Cortex of kidney (tissue), 1 donor: ENCODE measurements at places on chromosomes 2 and 18.

- no peak for DNase-seq
Observed at GRCh38 chr18:52054324-52054723, 285.7 kb upstream of the DCC start.

- DNase-seq: no peak
Observed at GRCh38 chr2:127025359-127026166, 81.4 kb downstream of the BIN1 start.

- DNase-seq: no peak
Observed at GRCh38 chr2:30193104-30193681, 38.1 kb upstream of the LBH start.

- no peak for DNase-seq
Observed at GRCh38 chr2:63465633-63466032, 122.6 kb downstream of the WDPCP start.

DNA sequence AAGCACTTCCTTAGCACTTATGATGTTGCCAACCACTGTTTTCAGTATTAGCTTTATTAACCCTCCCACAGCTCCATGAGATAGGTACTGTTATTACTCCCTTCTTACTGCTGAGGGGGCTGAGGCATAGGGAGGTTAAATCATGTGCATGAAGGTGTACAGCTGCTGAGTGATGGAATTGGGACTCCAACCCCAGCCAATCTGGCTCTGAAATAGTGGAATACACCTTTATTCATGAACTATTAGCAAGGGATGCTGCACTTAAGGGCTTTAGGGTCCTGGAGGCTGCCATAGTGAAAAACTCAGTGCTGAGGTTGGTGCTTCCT lies 19.2 kb downstream of the SMARCAL1 start:
- no peak for DNase-seq

DNA sequence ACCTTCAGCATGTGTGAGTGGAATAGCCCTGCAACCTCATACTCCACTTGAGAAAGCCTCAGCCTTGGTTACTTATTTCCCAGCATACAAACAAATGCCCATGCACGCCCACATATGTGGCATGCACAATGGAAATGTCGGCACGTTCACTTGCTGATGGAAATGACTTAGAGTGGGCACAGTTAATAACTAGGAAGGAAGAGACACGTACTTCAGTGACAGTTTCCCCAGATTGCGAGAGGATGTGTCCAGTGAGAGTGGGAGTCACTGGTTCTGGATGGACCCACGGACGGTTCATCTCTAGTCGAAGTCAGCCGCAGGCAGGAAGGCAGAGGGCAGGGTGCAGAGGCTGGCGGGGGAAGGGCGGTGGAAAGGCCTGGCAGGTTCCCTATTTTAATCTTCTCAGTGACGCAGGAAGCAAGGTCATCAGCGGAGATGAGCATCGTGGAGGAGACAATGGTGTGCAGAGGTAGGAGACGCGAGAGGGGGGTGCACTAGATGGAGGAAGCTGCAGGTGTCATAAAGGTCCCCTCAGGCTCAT lies 350.7 kb upstream of the MYT1L start:
- DNase-seq: no peak

DNA sequence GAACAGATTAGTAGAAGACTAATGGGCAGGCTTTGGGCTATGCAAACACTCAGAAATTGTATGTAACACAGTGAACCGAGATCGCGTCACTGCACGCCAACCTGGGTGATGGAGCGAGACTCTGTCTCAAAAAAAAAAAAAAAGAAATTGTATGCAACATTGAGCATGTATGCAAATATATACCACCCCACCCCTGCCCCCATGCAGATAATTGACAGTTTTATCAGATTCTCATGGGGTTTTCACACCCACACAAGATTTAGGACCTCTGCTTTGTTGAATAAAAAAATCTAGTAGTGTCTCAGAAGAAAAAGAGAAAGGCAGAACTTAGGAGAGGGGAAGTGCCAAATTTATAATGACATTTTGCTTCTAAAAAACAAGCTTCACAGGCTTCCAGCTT lies 131.6 kb upstream of the FN1 start:
- no peak for DNase-seq

DNA sequence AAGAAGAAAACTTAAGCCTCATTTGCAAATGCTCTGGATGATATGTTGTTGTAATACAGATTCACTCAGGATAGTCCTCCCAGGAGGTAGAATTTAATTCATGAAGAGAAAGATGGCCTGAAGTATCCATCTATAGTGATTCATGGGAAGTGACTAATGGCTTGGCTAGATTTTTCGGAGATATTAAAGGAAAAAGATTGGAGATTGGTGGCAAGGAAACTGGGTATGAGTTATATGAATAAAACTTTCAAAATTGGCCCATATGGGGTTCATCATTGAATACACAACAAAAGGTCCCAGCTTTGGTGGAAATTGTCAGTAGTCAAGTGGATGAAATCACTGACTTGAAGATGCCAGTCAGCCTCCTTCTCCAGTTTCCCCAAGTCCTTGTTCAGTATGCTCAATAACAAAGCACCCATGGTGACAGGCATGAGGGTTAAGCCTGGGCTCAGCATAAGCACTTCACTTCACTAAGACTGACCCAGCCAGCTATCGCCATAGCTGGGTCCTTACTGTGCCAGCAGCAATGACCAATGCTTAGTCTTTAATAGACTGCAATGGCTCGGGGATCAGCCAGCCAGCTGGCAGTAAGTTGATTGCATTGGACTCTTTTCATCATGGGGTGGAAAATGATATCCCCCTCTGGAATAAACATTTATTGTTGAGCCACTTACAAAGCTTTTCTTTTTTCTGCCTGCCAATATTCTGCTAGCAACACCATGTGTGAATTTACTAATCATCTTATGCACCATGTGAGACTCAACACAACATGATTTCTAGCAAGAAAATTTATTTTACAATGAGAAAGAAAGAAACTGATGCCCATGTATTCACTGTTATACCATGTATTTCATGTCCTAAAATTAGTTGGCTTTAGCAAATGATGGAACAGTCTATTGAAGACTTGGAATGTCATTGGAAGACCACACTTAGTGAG lies 176.6 kb upstream of the TACR1 start:
- no peak for DNase-seq

DNA sequence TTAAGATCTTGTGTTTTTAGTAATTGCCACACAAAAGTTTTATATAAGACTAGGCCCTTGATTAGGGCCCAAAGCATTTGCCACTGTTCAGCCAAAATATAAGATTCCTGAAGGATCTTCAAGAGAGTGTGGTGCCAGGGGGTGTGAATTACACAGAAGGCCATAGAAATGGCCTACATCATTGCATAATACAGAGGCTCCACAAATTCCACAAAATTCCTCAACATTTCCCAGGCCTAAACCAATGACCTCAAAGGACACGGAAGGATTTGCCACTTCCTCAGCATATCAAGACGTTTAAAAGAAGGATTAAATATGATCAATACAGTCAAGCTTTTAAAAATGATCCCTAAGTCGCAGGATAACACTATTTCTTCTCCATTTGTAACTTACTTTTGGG lies 24.1 kb downstream of the COL6A3 start:
- no peak for DNase-seq

GRCh38 chr2:28369358-28369757 lies 23.3 kb upstream of the FOSL2 start:
- no peak for DNase-seq

DNA sequence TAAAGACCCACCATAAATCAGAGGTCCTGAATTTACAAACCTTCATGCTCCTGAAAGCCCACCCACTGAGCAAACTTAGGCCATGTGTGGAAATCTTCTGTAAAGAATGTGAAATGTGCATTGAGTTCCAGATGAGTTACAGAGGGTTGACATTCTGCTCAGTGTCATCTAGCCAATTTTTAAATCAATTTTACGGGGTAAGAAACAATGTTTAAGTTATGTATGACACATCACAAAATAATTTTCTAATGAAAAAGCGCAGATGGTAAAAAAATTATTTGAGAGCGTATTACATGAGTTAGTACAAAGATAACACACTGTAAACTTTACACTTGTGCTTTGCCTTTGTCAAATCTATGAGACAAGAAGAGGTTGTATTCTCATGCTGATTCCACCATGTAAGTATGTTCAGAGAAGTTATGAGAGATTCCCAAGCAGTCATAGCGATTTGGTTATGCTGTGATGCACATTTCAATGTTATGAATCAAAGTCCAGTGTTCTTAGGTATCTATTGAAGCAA lies 446.3 kb downstream of the ADCYAP1 start:
- DNase-seq: no peak

GRCh38 chr2:164794432-164795231 lies 47.0 kb downstream of the COBLL1 start:
- no peak for DNase-seq

DNA sequence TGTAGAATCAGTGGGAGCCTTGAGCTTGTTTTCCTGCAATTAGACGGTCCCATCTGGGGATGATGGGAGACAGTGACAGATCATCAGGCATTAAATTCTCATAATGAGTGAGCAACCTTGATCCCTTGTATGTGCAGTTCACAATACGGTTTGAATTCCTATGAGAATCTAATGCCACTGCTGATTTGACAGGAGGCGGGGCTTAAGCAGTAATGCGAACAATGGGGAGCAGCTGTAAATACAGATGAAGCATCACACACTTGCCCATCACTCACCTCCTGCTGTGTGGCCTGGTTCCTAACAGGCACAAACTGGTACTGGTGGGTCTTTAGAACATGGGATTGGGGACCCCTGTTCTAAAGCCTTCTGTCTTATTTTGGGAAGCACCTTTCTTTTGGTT lies 17.9 kb upstream of the NYAP2 start:
- no peak for DNase-seq
